NCI-H187 treated with DMSO at 0.1 percent for 48 hours (cell line): ENCODE measurements at places on chromosomes 5 and 9.

DNA sequence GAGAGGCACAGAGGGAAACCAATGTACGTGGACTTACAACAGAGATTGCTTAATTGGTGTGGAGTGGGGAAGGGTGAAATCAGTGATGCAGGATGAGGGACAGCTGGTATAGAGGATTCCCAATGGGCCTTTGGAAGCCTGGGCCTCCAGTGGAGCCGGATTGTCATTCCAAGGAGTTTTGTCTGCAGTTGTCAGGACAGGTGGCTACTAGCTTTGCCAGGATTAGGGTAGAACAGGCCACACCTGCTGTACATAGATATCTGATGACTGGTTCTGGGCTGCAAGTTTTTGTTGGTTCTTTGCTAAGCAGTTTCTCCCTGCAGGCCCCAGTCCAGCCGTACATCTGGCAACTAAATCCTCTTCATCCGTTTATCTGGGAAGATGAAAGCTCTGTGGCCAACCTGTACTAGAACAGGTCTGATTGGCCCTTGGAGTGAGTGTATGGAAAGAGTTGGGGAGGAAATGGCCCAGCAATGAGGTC, 4.2 kb downstream of the SKP2 start:
- no peak for DNase-seq

DNA sequence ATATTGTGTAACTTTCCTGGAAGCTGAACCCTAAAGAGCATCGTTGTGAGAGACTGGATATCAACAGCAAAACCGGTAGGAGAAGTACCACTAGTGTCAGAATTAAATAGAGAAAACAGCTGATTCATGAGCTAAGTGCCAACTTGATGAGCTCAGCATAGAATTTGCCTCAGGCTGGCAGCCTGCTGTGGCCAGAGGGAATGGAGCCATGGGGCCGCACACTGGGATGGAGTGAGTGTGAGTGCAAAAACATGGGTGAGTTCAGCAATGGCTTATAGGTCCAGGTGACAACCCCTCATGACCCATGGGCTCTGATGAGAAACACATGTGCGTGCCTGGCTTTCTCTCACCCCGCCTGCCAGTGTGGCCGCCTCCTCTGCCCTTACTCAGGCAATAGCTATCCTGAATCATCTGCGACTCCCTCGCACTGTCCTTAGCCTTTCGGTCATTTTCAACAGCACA, 25.4 kb downstream of the ADAMTS16 start:
- no peak for DNase-seq

DNA sequence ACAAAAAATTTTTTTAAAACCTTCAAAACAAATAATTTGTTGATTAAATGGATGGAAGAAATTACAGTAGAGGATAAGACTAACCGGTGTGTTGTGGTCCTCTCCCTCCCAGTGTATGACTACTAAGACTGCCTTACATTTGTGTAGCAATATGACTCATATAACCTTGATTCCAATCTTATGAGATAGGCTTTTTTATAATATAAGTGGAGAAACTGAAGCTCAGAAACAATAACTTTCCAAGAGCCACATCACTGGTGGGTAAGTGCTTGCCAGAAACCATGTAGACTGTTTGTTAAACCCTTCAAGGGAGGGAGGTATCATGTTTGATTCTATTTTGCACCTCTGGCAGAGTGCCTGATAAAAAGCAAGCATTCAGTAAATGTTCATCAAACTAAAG, 47.5 kb downstream of the NLN start:
- no peak for DNase-seq

GRCh38 chr5:63613442-63613841, 348.8 kb downstream of the HTR1A start:
- DNase-seq = no peak

DNA sequence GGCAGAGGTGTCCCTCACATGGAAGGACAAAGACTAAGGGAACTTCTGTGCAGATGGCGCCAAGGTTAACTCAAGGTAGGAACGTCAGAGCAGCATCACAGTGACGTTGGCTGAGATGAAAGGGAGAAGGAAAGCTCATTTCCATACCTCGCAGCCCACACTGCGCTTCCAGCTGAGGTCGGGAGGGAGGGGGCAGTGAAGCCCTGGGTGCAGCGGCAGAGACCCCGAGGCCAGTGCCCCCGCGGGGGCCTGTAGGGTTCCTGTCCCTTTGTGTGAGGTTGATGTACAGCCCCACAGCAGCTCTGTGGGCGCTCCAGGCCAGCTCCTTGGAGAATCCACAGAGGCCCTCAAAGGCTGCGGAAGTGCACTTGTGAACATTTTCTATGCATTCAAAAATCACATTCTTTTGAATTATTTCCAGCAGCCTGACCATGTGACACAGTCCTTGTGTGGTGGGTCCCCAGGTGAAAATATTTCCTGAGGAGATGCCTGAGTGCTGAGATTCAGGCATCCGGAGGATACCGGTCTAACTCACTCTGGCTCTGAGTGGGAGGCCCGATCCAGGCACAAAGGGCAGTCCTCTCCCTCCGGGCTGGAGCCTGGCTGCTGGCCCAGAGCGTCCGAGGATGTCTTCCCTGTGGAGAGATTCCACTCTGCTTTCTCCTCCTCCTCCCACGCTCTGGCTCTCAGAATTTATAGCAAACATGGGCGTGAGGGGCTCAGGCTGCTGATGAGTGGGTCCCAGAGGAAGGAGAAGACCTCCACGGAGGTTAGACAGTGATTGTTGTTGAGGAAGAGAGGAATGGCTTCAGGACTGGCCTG, 150.7 kb downstream of the ICE1 start:
- DNase-seq = no peak

GRCh38 chr9:17319864-17320263, 185.0 kb downstream of the CNTLN start:
- DNase-seq = no peak

DNA sequence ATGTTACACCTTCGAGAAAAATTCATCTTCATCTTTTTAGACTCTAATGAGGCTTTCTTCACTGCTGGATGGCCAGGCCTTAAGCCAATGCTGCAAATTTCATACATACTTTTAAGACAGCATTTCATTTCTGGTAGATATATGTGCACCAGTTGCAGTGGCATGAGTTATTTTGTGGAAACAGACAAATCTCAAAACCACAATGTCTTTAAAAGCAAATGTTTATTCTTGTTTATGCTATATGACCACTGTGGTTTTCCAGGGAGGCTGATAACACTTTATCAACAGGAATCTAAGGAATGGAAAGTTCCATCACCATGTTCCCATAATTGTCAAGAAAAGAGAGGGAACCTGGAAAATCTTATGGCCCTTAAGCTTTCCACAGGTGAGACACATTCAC, 27.7 kb downstream of the CDH9 start:
- DNase-seq = no peak

DNA sequence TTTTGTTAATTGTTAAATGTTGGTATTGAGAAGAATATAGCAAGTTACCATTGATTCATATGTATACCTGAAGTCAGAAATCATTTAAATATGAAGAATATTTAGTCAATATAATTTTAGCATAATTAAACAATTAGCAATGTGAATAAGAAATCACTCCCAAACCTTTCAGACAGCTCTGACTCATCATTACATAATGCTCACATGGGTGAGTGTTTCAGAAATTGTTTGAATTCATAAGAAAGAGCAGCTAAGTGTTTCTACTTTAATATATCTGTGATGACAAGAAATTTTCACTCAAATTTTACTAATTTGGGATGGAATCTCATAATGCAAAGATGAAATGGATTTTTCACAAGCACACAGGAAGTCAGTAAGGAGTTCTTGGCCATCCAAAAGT, 42.0 kb upstream of the CDC42SE2 start:
- no peak for DNase-seq
